ENCODE measurements at places on chromosomes 6 and 20.

DNA sequence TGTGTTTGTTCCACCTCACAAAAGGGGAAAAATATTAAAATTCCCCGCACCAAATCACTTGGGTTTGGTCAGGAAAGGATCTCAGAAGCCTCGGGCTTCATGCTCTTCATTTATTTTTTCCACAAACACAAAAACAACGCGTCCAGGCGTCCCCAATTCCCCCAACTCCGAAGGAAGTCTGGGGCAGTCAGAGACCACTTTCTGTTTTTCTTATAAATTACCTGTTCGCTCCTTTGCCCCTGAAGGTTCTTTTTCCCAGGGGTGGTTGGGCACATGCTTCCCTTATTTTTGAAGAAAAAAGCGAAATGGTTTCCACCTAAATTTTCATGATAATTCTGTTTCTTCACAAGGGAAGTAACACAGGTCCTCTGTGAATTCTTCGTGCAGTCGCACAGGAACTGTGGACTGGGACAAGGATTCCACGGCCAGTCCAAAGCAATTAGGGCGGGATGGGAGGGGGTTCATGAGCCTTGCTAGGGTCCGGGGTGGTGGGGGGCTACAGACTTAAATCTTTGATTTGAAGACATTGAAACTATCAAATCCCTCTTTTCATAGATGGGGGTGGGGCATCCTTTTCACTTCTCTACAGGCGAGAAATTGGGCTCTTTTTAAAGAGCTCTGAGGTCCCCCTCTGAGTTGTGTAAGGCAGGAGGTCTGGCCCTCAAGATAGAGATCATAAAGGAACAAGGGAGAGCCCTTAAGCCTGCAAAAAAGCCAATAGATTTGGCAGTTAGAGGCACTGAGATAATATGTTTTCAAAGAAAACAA, 30.5 kb upstream of the HFE start:
- peak overlapping the region; percentile 94 for H3K27ac ChIP-seq
- H3K36me3 ChIP-seq: no peaks in the 10 kb centered on the region
- no peak for DNase-seq
- H3K4me3 ChIP-seq: peak overlapping the region; percentile 99
- H3K27me3 ChIP-seq: no peaks in the 10 kb centered on the region

- H3K4me1 ChIP-seq: no peaks in the 10 kb centered on the region
- H3K4me3 ChIP-seq: no peak overlapping the region
- H3K27ac ChIP-seq: no peak overlapping the region
- DNase-seq: no peak
Measured at GRCh38 chr20:19274412-19275015, 62.1 kb downstream of the SLC24A3 start.

GRCh38 chr6:141946502-141946901, 186.2 kb upstream of the GJE1 start:
- DNase-seq: no peak
- H3K4me3 ChIP-seq: no peak overlapping the region
- no peaks in the 10 kb centered on the region for H3K27me3 ChIP-seq
- no peaks in the 10 kb centered on the region for H3K36me3 ChIP-seq
- no peak overlapping the region for H3K27ac ChIP-seq

DNA sequence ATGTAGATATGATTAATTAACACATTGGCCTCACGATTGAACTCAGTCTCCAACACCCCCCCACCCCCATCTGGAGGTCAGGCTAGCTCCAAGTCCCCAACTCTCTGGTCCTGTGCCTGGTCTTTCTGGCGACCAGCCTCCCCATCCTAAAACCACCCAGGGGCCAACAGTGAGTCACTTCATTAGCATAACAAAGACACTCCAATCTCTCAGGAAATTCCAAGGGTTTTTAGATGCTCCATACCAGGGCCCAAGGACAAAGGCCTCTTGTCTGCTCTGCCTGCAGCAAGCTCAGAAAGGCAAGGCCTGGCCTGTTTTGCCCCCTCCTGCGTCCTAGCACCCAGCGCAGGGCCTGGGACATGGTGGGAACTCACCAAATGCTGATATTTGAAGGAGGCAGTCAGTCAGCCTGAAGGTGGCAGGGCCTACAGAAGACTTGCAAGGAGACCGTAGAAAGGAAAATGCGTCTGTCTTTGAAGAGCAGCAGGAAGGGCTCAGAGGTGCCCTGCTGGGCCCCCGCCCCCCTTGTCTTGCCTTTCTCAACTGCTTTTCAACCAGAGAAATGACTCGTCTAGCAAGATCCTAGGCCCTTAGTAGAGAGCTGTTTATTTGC, 184.7 kb downstream of the CDH4 start:
- no peaks in the 10 kb centered on the region for H3K36me3 ChIP-seq
- no peak overlapping the region for H3K27ac ChIP-seq
- DNase-seq: no peak
- H3K4me1 ChIP-seq: no peaks in the 10 kb centered on the region

GRCh38 chr6:2914318-2914660, 11.2 kb upstream of the SERPINB9 start:
- no peak overlapping the region for H3K4me3 ChIP-seq
- DNase-seq: no peak
- H3K27me3 ChIP-seq: no peaks in the 10 kb centered on the region
- H3K36me3 ChIP-seq: no peaks in the 10 kb centered on the region
- H3K27ac ChIP-seq: no peak overlapping the region

- H3K4me1 ChIP-seq: no peaks in the 10 kb centered on the region
- H3K36me3 ChIP-seq: peaks cover 7% of the 10 kb centered on the region
- no peaks in the 10 kb centered on the region for H3K27me3 ChIP-seq
- no peak overlapping the region for H3K4me3 ChIP-seq
- H3K27ac ChIP-seq: no peak overlapping the region
Measured at GRCh38 chr6:7169296-7169721, 61.5 kb downstream of the RREB1 start.

DNA sequence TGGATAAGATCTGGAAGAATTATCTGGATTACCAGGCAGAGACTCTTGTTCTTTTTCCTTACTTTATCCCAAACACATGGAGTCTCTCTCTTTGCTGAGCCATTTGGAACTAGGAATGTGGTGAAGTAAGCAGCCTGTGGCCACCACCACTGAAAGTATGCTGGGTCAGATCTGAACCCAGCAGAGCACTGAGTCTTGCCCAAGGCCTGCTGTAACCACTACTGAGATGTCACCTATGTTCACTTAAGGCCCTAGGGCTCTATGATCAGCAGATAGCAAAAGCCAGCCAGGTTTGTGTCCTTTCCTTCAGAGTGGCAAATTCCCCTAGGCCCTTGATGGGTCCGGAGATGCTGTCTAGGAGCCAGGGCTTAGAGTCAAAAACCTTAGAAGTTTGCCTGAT, 103.3 kb upstream of the PLN start:
- DNase-seq: no peak
- no peak overlapping the region for H3K27ac ChIP-seq
- no peaks in the 10 kb centered on the region for H3K36me3 ChIP-seq
- no peaks in the 10 kb centered on the region for H3K27me3 ChIP-seq
- no peaks in the 10 kb centered on the region for H3K4me1 ChIP-seq
- no peak overlapping the region for H3K4me3 ChIP-seq

GRCh38 chr6:129895692-129896091, 34.6 kb upstream of the TMEM244 start:
- H3K36me3 ChIP-seq: no peaks in the 10 kb centered on the region
- no peaks in the 10 kb centered on the region for H3K27me3 ChIP-seq
- H3K4me1 ChIP-seq: no peaks in the 10 kb centered on the region
- no peak overlapping the region for H3K4me3 ChIP-seq
- no peak for DNase-seq
- H3K27ac ChIP-seq: no peak overlapping the region

DNA sequence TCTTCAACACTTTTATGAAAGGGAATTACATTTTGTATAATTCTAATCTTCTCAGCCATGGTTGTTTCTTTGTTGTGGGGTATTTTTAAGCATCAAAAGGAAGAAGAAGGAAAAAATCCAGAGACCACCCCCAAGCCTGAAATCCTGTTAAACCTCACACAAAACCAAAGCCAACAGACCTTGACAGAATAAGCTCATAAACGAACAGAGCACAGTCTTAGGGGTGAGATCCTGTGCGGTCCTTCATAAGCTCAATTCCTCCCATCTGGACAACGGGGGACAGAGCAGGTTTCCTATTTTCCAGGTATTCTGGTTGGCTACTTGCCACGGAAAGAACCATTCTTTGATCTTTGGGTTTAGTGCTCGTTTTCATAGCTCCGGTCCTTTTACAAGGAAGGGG, 151.3 kb upstream of the SULF2 start:
- DNase-seq: no peak
- H3K4me1 ChIP-seq: no peaks in the 10 kb centered on the region
- H3K27ac ChIP-seq: no peak overlapping the region
- peaks cover 6% of the 10 kb centered on the region for H3K27me3 ChIP-seq
- H3K4me3 ChIP-seq: no peak overlapping the region
- H3K36me3 ChIP-seq: no peaks in the 10 kb centered on the region

DNA sequence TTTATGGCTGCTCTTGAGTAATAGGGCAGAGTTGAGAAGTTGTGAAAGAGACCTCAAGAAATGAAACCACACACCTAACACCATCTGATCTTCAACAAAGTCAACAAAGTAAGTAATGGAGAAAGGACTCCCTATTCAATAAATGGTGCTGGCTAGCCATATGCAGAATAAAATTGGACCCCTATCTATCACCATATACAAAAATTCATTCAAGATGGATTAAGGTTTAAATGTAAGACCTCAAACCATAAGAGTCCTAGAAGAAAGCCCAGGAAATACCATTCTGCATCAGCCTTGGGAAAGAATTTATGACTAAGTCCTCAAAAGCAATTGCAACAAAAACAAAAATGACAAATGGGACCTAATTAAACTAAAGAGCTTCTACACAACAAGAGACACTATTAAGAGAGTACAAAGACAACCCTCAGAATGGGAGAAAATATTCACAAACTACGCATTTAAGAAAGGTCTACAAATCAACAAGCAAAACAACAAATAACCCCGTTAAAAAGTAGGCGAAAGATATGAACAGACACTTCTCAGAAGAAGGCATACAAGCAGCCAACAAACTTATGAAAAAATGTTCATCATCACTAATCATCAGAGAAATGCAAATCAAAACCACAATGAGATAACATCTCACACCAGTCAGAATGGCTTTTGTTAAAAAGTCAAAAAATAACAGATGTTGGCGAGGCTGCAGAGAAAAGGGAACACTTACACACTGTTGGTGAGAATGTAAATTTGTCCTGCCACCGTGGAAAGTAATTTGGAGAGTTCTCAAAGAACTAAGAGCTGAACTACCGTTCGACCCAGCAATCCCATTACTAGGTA, 4.0 kb downstream of the MAP3K5 start:
- no peaks in the 10 kb centered on the region for H3K27me3 ChIP-seq
- peaks cover 5% of the 10 kb centered on the region for H3K36me3 ChIP-seq
- peak overlapping the region; percentile 95 for H3K4me3 ChIP-seq
- DNase-seq: peak; percentile 83
- peaks cover 76% of the 10 kb centered on the region for H3K4me1 ChIP-seq

DNA sequence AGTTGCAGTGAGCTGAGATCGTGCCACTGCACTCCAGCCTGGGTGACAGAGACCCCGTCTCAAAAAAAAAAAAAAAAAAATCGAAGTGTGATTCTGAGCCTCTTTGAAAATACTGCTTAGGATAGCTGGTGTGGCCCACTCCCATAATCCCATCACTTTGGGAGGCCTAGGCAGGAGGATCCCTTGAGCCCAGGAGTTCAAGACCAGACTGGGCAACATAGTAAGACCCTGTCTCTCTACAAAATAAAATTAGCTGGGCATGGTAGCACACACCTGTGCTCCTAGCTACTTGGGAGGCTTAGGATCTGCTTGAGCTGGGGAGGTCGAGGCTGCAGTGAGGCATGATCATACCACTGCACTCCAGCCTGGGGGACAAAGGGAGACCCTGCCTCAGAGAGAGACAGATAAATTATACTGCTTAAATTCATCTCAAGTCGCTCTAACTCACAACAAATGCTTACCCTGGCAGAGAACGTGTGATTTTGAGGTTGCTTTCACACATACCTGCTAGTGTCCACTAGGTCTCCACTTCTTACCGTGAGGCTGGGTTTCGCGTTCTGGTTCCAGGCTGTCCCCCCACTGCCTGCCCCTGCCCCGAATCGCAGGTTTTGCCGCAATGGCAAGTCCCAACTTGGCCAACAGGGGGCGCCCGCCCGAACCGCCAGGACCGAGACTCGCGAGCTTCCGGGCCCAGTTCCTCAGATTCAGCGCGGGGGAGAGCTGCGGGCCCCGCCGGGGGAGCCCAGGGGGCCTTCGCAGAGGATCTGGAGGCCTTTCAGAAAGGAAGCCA, 12.3 kb upstream of the TMC2 start:
- no peak overlapping the region for H3K27ac ChIP-seq
- peak; percentile 90 for DNase-seq
- peak overlapping the region; percentile 60 for H3K4me3 ChIP-seq

- no peak for DNase-seq
- H3K4me1 ChIP-seq: no peaks in the 10 kb centered on the region
- H3K4me3 ChIP-seq: no peak overlapping the region
- no peak overlapping the region for H3K27ac ChIP-seq
- peaks cover 71% of the 10 kb centered on the region for H3K36me3 ChIP-seq
Measured at GRCh38 chr20:24962510-24962909, 13.4 kb downstream of the CST7 start.

- H3K4me1 ChIP-seq: no peaks in the 10 kb centered on the region
- DNase-seq: no peak
- no peak overlapping the region for H3K4me3 ChIP-seq
- H3K27ac ChIP-seq: no peak overlapping the region
- no peaks in the 10 kb centered on the region for H3K27me3 ChIP-seq
Measured at GRCh38 chr6:166466178-166467122, 83.7 kb upstream of the MPC1 start.

DNA sequence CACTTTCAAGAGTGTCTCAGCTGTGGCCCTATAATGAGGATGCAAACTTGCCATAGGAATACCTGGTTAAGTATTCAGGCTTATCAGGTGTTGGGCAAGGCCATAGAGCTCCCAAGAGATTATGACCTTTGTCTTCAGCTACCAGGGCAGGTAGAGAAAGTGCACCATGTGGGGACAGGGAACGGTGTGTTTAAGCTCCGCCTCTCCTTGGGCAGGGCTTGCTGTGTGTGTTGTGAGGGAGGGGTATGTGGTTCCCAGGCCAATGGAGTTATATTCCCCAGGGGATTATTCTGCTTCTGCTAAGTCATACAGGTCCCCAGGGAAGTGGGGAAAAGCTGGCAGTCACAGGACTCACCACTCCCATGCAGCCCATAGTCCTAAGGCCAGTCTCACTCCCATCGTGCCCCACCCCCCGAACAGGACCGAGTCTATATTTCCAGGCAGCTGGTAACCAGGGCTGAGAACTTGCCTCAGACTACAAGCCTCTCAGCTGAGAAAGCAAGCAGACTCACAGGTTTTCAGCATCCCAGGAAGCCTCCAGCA, 660.2 kb downstream of the HTR1B start:
- H3K27ac ChIP-seq: no peak overlapping the region
- no peaks in the 10 kb centered on the region for H3K36me3 ChIP-seq
- DNase-seq: no peak
- H3K4me3 ChIP-seq: no peak overlapping the region

DNA sequence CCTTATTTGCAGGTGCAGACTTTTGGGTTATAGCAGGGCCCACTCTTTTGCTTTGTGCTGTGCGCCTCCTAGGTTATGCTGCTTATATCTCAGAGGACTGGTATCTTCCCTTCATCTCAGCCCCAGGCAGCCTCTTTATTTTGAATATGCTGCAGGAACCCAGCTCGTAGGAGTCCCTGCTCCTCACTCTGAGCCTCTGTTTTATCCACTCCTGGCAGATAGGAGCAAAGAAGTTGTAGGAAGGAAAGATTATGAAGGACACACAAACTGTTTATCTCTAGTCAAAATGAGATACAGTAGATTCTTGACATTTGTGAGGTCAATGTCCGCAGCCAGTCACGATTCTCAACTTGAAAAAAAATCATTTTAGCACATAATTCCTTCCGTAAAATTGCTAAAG, 15.6 kb downstream of the L3MBTL3 start:
- H3K27me3 ChIP-seq: no peaks in the 10 kb centered on the region
- peak overlapping the region; percentile 55 for H3K4me3 ChIP-seq
- H3K4me1 ChIP-seq: peaks cover 53% of the 10 kb centered on the region
- no peaks in the 10 kb centered on the region for H3K36me3 ChIP-seq
- DNase-seq: no peak

Data from CD4-positive, CD25-positive, alpha-beta regulatory T cell (primary cell).